Muscle of leg (tissue), 16 donors: ENCODE measurements at places on chromosomes 11 and 22. TPM values are rescaled to one million over a fixed set of nuclear protein-coding genes. Genes with fewer than 3 reads are reported as not detected.

GRCh38 chr22:22896601-22897000 is 9.0 kb downstream of the IGLL5 start:
- no peak overlapping the region for H3K4me3 ChIP-seq
- peaks cover 24% of the 10 kb centered on the region for H3K4me1 ChIP-seq
- DNase-seq: no peak
- no peaks in the 10 kb centered on the region for H3K36me3 ChIP-seq

- no peak for DNase-seq
- no peaks in the 10 kb centered on the region for H3K4me1 ChIP-seq
- peaks cover 15% of the 10 kb centered on the region for H3K27me3 ChIP-seq
- no peaks in the 10 kb centered on the region for H3K36me3 ChIP-seq
- no peak overlapping the region for H3K27ac ChIP-seq
Observed at GRCh38 chr11:126861796-126862459, 138.6 kb downstream of the KIRREL3 start.

GRCh38 chr11:101448881-101449442 is 134.8 kb downstream of the TRPC6 start:
- H3K4me1 ChIP-seq: peaks cover 2% of the 10 kb centered on the region
- DNase-seq: no peak
- H3K4me3 ChIP-seq: no peak overlapping the region
- H3K36me3 ChIP-seq: no peaks in the 10 kb centered on the region
- no peaks in the 10 kb centered on the region for H3K27me3 ChIP-seq
- no peak overlapping the region for H3K27ac ChIP-seq

DNA sequence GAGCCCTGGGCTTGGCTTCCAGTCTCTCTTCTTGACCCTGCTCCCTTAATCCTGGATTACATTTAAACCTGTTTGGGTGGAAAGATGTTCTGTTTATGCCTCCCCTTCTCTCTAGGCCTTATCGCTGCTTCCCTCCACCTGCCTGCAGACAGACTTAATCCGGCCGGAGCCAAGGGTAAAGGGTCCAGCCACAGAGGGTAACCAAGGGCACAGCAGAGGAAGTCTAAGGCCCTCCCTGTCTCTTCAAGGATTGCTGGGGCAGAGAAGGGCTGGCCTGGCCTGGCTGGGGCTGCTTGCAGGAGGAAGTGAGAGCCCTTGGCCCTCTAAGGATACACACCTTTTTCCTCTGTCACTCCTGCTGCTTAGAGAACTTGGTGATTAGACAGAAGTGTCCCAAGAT is 2.1 kb downstream of the GAL3ST3 start:
- H3K27ac ChIP-seq: no peak overlapping the region
- peaks cover 19% of the 10 kb centered on the region for H3K4me1 ChIP-seq
- H3K4me3 ChIP-seq: no peak overlapping the region
- no peaks in the 10 kb centered on the region for H3K36me3 ChIP-seq
- DNase-seq: no peak

The RPS6KB2 gene
- total RNA-seq: 27.9 TPM

GRCh38 chr11:86926975-86927374 is 28.2 kb downstream of the FZD4 start:
- no peak for DNase-seq
- H3K4me1 ChIP-seq: peaks cover 14% of the 10 kb centered on the region
- H3K36me3 ChIP-seq: no peaks in the 10 kb centered on the region
- no peak overlapping the region for H3K27ac ChIP-seq
